ENCODE measurements at places on chromosomes 2 and 18. TPM values are rescaled to one million over a fixed set of nuclear protein-coding genes. Genes with fewer than 3 reads are reported as not detected.

DNA sequence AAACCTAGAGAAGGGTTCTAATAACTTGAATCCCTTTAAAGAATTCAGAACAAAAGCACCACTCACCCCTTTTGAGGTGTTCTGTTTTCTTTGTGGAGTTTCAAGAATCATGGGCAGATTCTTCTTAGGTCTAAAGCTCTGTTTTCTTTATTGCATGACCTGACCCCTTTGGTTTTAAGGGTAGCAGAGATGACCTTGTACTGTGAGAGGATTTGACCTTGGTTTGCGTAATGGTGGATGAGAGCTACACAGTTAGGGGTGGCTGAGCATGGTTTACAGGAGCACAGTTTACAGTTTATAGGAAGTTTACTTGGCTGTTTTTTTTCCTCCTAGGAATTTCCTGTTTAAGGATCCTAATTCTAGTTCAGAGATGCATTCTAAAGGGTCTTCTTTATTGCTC is 1095.6 kb upstream of the NRXN1 start:
- DNase-seq: no peak

DNA sequence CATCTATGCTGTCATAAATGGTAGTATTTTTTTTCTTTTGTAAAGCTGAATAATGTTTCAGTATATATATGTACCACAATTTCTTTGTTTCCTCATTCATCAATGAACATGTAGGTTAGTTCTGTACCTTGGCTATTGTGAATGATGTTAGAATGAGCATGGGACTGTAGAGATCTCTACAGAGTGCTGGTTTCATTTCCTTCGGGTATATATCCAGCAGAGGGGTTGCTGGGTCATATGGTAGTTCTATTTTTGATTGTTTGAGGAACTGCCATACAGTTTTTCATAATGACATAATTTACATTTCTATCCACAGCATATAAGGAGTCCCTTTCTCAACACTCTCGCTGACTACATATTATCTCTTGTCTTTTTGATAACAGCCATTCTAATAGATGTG is 243.5 kb downstream of the CDH7 start:
- no peak for DNase-seq

CKAP2L gene
- polyA plus RNA-seq: 2.9 TPM

VWA3B gene
- not detected for polyA plus RNA-seq

HOXD13 gene
- polyA plus RNA-seq: not detected

Measured in AG04450 (cell line).